Astrocyte (in vitro differentiated cells and primary cell): ENCODE measurements at places on chromosomes 11 and 22. TPM values are rescaled to one million over a fixed set of nuclear protein-coding genes. Genes with fewer than 3 reads are reported as not detected.
A peak's percentile ranks its signal among the peaks of the same experiment; 100 is the strongest.

- peak overlapping the region; percentile 81 for H3K27ac ChIP-seq
- H3K4me3 ChIP-seq, result peak overlapping the region; percentile 4
- no peaks in the 10 kb centered on the region for H3K27me3 ChIP-seq
- peaks cover 26% of the 10 kb centered on the region for H3K4me1 ChIP-seq
- peaks cover 4% of the 10 kb centered on the region for H3K36me3 ChIP-seq
These were observed 7.9 kb downstream of the FAM118A start for GRCh38 chr22:45317551-45318167.

The MOGAT2 gene
- not detected in 2 replicates for total RNA-seq

DNA sequence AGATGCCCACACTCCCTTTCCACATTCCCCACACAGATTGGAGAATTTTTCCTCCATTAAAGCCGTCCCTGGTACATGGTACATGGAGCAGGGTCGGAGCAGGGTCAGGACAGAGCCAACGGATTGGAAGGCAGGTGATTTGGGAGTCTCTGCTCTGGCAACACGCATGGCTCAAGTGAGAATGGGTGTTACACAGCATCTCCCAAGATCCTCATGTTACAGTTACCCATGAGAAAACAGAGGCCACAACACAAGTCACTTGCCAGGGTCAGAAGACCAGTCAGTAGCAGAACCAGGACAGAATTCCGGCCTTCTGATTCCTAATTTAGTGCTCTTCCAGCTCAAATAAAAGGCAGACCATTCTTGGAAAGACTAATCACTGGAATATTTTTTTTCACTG lies 7.7 kb upstream of the F2 start:
- no peaks in the 10 kb centered on the region for H3K27me3 ChIP-seq
- H3K36me3 ChIP-seq, result peaks cover 10% of the 10 kb centered on the region
- peaks cover 27% of the 10 kb centered on the region for H3K4me1 ChIP-seq
- peak overlapping the region; percentile 94 for H3K27ac ChIP-seq
- no peak overlapping the region for H3K4me3 ChIP-seq
- DNase-seq, result peak; percentile 48

The NNMT gene
- 394 and 527 TPM in 2 replicates for total RNA-seq

DNA sequence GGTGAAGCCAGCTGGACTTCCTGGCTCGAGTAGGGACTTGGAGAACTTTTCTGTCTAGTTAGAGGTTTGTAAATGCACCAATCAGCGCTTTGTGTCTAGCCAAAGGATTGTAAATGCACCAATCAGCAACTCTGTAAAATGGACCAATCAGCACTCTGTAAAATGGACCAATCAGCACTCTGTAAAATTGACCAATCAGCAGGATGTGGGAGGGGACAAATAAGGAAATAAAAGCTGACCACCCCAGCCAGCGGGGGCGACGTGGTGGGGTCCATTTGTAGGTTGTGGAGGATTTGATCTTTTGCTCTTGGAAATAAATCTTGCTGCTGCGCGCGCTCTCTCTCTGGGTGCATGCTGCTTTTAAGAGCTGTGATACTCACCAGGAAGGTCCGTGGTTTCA lies 202.9 kb downstream of the MIAT start:
- no peak for DNase-seq
- peaks cover 3% of the 10 kb centered on the region for H3K27me3 ChIP-seq
- H3K27ac ChIP-seq, result no peak overlapping the region
- no peak overlapping the region for H3K4me3 ChIP-seq
- H3K36me3 ChIP-seq, result no peaks in the 10 kb centered on the region

The HTR3A gene
- total RNA-seq, result not detected in 2 replicates

- H3K36me3 ChIP-seq, result no peaks in the 10 kb centered on the region
These were observed 94.7 kb upstream of the TMEM45B start for GRCh38 chr11:129720994-129721393.

The GGTLC2 gene
- not detected in 2 replicates for total RNA-seq

GRCh38 chr22:46674367-46674781 lies 54.2 kb downstream of the GRAMD4 start:
- H3K27ac ChIP-seq, result no peak overlapping the region
- no peaks in the 10 kb centered on the region for H3K27me3 ChIP-seq
- peaks cover 8% of the 10 kb centered on the region for H3K4me1 ChIP-seq
- no peak for DNase-seq
- H3K36me3 ChIP-seq, result no peaks in the 10 kb centered on the region
- H3K4me3 ChIP-seq, result no peak overlapping the region

GRCh38 chr11:103326070-103326794 lies 217.0 kb downstream of the DYNC2H1 start:
- H3K27ac ChIP-seq, result peak overlapping the region; percentile 2
- no peaks in the 10 kb centered on the region for H3K27me3 ChIP-seq
- H3K4me3 ChIP-seq, result no peak overlapping the region
- no peaks in the 10 kb centered on the region for H3K36me3 ChIP-seq
- peak; percentile 58 for DNase-seq
- no peaks in the 10 kb centered on the region for H3K4me1 ChIP-seq

DNA sequence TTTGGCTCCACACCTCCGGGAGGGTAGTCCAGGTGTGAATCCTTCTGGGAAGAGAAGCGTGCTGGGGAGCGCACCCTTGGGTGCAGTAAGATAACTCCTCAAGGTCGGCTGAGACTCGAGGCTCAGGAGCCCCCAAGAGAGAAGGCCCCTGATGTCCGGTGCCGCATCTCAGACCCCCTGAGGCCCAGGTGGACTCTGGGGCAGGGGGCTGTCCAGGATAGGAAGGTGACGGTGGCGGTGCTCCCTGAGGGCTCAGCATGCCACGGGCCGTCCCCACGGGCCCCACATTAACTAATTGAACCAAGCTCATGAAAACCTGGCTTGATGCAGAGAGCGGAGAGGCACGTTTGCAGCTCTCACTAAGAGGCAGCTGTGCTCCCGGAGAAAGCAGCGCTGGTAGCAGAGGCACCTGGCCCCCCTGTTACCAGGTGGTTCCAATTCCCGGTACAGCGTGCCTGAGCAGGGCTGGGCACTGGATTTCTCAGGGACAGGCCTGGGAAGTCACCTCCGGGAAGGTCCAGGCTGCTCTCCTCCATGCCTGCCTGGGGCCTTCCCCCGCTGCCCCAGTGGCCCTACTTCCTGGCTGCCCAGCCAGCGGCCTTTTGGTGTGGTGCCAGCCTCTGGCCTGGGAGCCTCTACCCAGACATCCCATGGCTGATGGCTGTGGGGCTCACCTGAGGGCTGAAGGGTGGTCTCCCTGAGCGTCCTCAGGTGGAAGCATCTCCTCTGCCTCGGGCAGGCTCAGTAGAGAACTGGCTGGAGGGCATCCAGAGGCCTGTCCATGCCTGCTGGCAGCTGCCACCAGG lies 1.1 kb downstream of the KCNQ1 start:
- H3K27ac ChIP-seq, result no peak overlapping the region
- H3K36me3 ChIP-seq, result no peaks in the 10 kb centered on the region
- no peak overlapping the region for H3K4me3 ChIP-seq
- DNase-seq, result no peak
- H3K27me3 ChIP-seq, result peaks cover 25% of the 10 kb centered on the region
- H3K4me1 ChIP-seq, result no peaks in the 10 kb centered on the region

- peaks cover 2% of the 10 kb centered on the region for H3K27me3 ChIP-seq
- H3K27ac ChIP-seq, result no peak overlapping the region
- H3K36me3 ChIP-seq, result no peaks in the 10 kb centered on the region
- H3K4me3 ChIP-seq, result no peak overlapping the region
- DNase-seq, result no peak
- no peaks in the 10 kb centered on the region for H3K4me1 ChIP-seq
These were observed 10.4 kb downstream of the CCKBR start for GRCh38 chr11:6269994-6270393.

GRCh38 chr22:27686534-27686933 lies 115.0 kb downstream of the MN1 start:
- H3K4me1 ChIP-seq, result peaks cover 12% of the 10 kb centered on the region
- peak; percentile 93 for DNase-seq
- H3K4me3 ChIP-seq, result no peak overlapping the region
- H3K36me3 ChIP-seq, result no peaks in the 10 kb centered on the region

- H3K4me1 ChIP-seq, result peaks cover 74% of the 10 kb centered on the region
- H3K4me3 ChIP-seq, result no peak overlapping the region
- peak overlapping the region; percentile 99 for H3K27ac ChIP-seq
- H3K36me3 ChIP-seq, result no peaks in the 10 kb centered on the region
- H3K27me3 ChIP-seq, result no peaks in the 10 kb centered on the region
These were observed 451.2 kb downstream of the MIAT start for GRCh38 chr22:27108425-27109114.

GRCh38 chr22:48635031-48635430 lies 1192.6 kb downstream of the BRD1 start:
- DNase-seq, result no peak
- no peaks in the 10 kb centered on the region for H3K4me1 ChIP-seq
- no peak overlapping the region for H3K27ac ChIP-seq
- no peaks in the 10 kb centered on the region for H3K27me3 ChIP-seq
- H3K36me3 ChIP-seq, result no peaks in the 10 kb centered on the region
- H3K4me3 ChIP-seq, result no peak overlapping the region

- DNase-seq, result no peak
- no peak overlapping the region for H3K4me3 ChIP-seq
- no peaks in the 10 kb centered on the region for H3K36me3 ChIP-seq
These were observed 151.8 kb upstream of the CCDC90B start for GRCh38 chr11:83437939-83438338.

DNA sequence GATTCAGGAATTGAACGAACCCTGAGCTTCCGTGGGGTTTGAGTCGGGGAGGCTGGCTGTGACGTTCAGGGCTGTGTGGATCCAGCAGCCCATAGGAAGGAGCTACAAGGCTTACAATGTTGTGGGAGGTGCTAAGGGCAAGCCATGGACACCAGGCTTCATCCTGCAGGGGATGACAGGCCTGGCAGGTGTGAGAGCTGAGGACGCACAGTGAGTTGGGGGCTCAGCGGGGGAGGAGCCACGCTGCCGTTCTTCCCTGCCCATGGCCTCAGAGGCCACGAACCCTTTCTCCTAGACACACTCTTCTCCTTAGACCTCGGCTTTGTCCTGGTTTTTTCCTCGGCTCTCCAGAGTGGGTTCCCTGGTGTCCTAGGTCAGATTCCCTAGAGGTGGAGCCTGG lies 113.3 kb upstream of the SLC22A12 start:
- peaks cover 25% of the 10 kb centered on the region for H3K27me3 ChIP-seq
- no peak for DNase-seq
- no peak overlapping the region for H3K4me3 ChIP-seq
- H3K36me3 ChIP-seq, result no peaks in the 10 kb centered on the region
- H3K4me1 ChIP-seq, result no peaks in the 10 kb centered on the region

The MRGPRX2 gene
- total RNA-seq, result not detected in 2 replicates

DNA sequence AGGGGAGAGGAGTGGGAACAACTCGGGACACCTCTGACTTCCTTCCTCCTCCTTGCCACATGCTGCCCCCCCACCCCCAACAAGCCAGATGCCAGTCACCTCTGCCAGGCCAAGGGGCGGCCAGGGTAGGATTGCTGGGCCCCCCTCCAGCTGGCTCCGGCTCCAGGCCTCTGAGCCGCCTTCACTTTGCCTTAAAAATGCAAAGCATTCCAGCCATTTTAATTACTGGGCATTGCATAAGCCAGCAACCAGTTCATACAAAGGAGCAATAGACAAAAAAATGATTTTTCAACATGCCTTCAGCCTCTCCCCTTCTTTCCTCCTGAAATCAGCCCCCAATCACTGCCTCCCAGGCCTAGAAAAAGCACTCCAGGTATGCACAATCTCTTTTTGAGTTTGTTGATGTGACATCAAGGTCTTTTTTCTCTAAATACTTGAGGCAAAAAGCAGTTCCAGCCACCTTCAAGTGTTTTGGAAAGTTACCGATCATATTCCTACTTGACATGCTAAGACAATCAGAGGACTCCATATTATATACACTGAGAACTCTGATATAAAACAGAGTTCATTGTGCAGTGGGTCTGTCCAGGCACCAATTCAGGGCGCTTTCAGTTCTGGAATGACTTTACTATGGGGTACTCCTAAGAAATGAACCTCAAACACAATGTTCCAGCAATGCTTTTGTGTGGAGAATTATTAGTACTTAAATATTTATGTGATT lies 12.4 kb upstream of the TIMP3 start:
- DNase-seq, result peak; percentile 72
- H3K27ac ChIP-seq, result peak overlapping the region; percentile 15
- no peaks in the 10 kb centered on the region for H3K4me1 ChIP-seq
- no peak overlapping the region for H3K4me3 ChIP-seq
- H3K36me3 ChIP-seq, result no peaks in the 10 kb centered on the region

The FGF3 gene
- not detected in 2 replicates for total RNA-seq

- H3K4me3 ChIP-seq, result no peak overlapping the region
- peaks cover 5% of the 10 kb centered on the region for H3K27me3 ChIP-seq
- no peaks in the 10 kb centered on the region for H3K4me1 ChIP-seq
- peaks cover 10% of the 10 kb centered on the region for H3K36me3 ChIP-seq
- no peak for DNase-seq
- H3K27ac ChIP-seq, result no peak overlapping the region
These were observed 7.8 kb downstream of the PIK3IP1 start for GRCh38 chr22:31284281-31285155.

- H3K4me3 ChIP-seq, result no peak overlapping the region
- H3K27ac ChIP-seq, result no peak overlapping the region
- H3K27me3 ChIP-seq, result no peaks in the 10 kb centered on the region
- H3K36me3 ChIP-seq, result no peaks in the 10 kb centered on the region
- DNase-seq, result no peak
- H3K4me1 ChIP-seq, result no peaks in the 10 kb centered on the region
These were observed 12.7 kb downstream of the MRPL48 start for GRCh38 chr11:73800276-73800806.

The NLRP10 gene
- total RNA-seq, result 2.5 and 3.1 TPM in 2 replicates

DNA sequence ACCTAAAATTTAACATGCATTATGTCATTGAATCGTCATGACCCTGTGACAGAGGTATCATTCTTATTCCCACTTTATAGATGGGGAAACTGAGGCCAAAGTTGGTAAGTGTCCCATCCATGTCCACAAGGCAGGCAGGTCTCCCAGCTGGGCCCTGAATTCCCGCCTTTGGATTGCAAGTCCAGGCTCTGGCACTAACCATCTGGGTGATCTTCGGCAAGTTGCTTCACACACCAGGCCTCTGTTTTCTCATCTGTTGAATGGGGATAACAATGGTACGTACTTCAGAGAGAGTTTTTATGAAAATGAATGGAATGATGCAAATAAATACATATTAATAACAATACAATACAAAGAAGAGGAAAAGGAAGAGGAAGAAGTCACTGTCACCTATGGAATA lies 3.4 kb downstream of the CRYBB3 start:
- no peak overlapping the region for H3K27ac ChIP-seq
- no peaks in the 10 kb centered on the region for H3K27me3 ChIP-seq
- H3K4me1 ChIP-seq, result no peaks in the 10 kb centered on the region

DNA sequence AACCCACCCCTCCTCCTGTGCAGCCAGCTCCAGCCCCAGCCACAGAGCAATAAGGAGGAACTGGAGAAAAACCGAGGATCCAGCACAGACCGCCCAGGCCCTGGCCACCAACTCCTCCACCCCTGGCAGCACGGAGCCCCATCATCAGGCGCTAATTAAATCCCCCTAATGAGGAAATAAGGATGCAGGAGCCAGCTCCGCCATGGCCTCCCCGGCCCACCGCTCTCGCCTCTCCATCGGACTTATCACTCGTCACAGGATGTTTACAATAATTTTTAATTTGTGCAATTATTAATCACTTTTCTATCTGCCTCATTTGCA lies 42.6 kb downstream of the BUD13 start:
- H3K36me3 ChIP-seq, result no peaks in the 10 kb centered on the region
- H3K27me3 ChIP-seq, result peaks cover 14% of the 10 kb centered on the region
- H3K4me1 ChIP-seq, result peaks cover 2% of the 10 kb centered on the region
- H3K4me3 ChIP-seq, result no peak overlapping the region
- H3K27ac ChIP-seq, result no peak overlapping the region

The QSER1 gene
- total RNA-seq, result 29.1 and 35.7 TPM in 2 replicates
